ENCODE measurements at places on chromosomes 13 and 19.

GRCh38 chr13:43797159-43797558 lies 10.4 kb upstream of the ENOX1 start:
- no peak for DNase-seq

DNA sequence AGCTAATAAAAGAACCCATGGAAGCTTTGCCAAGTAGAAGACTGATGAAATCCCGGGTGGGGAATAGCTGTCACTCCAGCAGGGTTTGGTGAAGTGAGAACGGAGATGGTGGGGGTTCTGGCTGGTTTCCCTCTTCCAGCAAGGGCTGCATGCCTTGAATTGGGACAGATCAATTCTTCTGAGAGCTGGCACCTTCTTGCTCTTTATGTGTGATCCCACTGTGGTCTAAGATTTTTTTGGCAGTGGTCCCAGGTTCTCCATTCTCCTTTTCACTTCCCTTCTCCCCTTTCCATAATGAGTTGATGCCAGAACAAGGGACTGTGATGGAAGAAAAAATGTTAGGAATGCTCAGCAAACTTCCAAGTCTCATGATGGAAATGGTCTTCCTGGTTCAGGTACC lies 50.0 kb downstream of the TNFSF11 start:
- DNase-seq: no peak

DNA sequence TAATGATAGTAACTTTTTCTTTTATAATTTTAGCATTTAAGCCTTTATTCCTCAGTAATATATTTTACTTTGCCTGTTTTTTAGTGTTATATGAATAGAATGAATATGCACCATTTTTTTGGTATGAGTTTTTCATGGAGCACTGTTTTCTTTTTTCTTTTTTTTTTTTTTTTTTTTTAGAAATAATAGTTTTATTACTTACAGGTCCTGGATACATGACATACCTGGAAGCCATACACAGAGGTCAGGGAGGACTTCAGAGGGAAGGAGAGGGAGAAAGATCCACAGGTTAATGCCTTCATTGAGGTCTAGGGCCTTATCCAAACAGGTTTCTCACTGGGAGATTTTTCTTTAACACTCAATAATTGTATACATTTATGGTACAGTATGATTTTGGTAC lies 26.4 kb downstream of the KCTD4 start:
- no peak for DNase-seq

GRCh38 chr19:38583219-38583984 lies 34.4 kb downstream of the MAP4K1 start:
- no peak for DNase-seq

- DNase-seq: no peak
Measured at GRCh38 chr19:46622118-46622446, 2.8 kb downstream of the PTGIR start.

- no peak for DNase-seq
Measured at GRCh38 chr13:20798027-20798426, 24.3 kb upstream of the EEF1AKMT1 start.

GRCh38 chr19:41302624-41303351 lies 7.2 kb upstream of the CCDC97 start:
- no peak for DNase-seq

GRCh38 chr13:43861863-43862262 lies 17.7 kb downstream of the CCDC122 start:
- DNase-seq: no peak

DNA sequence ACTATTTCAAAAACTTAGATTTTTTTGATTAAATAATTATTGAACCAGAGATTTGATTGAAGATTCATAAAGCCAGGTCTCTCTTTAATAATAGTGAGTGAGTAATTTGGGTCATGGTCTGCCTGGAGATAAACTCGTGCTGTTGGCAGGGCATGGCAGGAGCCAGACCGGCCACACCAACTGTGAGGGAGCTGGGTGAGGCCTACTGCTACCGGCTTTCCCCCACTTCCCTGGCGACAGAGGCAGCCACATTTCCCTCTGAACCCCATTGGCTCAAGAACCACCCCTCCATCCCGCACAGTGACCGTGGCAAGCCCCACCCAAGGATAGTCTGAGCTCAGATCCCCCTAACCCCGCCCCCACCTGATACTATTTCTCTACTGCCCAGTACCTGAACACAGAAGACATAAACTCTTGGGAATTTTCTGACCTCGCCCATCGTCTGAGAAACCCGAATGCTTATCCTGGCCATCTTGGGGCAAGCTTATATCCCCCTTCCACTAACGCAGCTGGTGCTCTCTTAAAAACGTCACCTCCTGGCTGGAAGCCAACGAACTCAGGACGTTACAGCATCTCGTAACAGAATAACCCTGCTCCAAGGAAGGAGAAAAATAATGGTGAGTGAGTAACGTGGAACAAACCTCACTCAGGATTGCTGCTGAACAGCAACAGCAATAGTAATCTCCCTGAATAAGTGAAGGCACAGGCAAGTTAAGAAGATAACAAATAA lies 627.6 kb upstream of the PCDH9 start:
- no peak for DNase-seq

DNA sequence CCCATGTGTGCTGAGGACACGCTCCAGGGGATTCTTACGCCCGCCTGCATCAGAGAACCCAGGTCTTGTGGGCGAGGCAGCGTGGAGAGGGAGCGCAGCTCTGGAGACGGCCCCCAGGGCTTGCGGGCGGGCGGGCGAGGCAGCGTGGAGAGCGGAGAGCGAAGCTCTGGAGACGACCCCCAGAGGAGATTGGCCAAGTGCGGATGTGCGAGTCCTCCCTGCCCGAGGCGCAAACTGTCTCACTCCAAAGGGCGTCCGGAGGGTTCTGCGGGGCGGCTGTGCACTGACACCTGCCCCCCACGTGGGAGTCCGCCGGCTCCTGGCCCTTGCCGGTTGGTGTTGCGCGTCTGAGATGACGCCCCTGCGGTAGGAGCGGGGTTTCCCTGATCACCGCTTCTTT lies 39.8 kb downstream of the MCF2L start:
- no peak for DNase-seq

GRCh38 chr13:36207672-36208071 lies 6.7 kb downstream of the SOHLH2 start:
- DNase-seq: no peak

DNA sequence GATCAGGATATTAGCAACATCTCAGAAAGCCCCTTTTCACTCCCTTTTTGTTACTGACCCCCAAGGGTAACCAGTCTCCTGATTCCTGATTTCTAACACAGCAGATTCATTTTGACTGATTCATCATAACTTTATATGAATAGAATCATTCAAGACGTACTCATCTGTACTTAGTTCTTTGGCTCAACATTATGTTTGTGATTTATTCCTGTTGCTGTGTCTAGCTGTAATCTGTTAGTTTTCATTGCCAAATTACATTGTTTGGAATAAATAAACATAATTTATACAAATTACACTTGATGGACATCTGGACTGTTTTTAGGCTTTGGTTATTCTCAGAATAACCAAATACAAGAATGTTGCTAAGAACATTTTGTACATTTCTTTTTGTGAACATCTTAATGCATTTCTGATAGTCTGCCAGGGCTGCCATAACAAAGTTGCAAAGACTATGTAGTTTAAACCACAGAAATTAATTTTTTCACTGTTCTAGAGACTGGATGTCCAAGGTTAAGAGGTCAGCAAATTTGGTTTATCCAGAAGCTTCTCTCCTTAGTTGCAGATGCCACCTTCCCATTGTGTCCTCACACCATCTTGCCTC lies 62.8 kb upstream of the EDNRB start:
- DNase-seq: no peak

GRCh38 chr13:52383366-52383765 lies 22.6 kb downstream of the THSD1 start:
- no peak for DNase-seq

- no peak for DNase-seq
Measured at GRCh38 chr13:85095418-85096272, 703.6 kb downstream of the SLITRK6 start.

DNA sequence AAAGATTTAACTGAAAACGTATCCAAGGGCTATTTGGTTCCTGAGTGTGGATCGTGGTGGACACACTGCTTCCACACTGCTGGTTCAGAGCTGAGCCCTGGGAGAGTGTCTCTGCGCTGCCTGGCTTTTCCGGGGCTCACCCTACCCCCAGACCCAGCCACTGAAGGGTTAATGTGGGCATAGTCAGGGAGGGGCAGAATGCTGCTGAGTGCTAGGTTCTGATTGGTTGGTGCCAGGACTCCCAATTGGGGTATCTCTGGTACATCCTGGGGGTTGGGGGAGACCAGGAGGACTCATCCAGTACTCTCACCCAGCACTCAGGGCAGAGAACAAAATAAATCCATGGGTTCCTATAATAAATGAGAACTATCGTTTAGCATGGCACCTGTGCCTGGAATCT lies 142.3 kb downstream of the CACNA1A start:
- DNase-seq: no peak

DNA sequence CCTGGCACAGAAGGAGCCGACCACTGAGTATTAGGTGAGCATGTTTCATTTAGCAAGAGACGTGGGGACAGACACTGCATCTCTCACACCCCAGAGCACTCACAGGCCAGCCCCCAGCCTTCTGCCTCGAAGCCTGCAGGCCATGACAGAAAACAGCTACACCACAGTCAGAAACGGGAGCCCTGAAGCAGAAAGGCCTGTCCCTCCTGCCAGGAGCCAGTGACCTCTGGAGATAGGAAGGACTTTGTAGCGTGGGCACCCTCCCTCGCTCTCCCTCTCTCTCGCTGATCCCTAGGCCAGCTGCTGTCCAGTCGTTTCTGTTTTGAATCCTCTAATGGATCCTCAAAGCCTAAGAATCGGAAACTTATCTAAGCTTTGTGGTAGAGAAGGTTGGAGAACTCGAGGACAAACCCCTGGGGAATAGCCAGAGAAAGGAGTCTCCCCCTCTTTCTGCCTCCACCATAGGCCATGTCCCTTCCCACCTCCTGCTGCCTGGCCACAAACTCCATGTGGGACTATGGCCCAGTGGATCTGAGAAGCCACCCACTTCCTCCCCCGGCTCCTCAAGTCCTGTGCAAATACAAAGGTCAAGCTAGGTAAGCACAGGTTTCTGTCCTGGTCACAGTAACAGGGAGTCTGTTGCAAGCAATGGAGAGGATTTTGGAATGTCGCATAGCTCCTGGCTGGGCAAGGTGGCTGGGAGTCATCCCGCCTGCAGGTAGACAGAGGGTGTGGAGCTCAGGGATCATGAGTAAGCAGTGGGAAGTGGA lies 95.1 kb downstream of the NUFIP1 start:
- DNase-seq: no peak

GRCh38 chr19:29283366-29283765 lies 70.4 kb upstream of the UQCRFS1 start:
- no peak for DNase-seq

DNA sequence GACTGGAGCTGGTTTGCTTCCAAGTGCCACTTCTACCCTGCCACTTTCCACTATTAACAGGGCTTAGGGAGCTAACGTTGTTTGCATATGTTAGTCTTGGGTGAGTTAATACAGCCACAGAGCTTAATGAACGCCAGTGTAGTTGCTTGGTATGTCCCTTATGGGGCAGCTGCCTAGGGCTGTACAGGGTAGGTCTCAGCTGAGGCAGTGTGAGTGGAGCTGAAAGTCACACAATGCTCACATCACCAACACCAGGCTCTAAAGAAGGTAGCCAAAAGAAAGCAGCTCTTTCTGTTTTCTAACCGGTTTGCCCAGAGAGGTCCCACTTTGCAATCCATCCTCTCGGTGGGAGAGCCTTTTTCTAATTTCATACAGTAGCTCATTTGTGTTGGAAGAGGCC lies 186.2 kb downstream of the RGCC start:
- no peak for DNase-seq

DNA sequence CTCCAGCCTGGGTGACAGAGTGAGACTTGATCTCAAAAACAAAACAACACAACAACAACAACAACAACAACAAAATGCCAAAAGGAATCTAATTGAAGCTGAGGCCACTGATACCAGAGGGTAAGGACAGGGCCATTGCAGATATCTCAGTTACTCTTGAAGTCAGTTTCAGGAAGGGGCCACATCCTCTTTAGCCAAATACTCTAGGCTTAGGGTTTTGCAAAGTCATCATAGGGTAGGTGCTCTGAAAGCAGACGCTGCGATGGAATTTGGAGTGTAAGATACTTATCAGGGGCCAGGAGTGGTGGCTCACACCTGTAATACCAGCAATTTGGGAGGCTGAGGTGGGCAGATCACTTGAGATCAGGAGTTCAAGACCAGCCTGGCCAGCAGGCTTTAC lies 46.6 kb upstream of the UBAC2 start:
- no peak for DNase-seq

DNA sequence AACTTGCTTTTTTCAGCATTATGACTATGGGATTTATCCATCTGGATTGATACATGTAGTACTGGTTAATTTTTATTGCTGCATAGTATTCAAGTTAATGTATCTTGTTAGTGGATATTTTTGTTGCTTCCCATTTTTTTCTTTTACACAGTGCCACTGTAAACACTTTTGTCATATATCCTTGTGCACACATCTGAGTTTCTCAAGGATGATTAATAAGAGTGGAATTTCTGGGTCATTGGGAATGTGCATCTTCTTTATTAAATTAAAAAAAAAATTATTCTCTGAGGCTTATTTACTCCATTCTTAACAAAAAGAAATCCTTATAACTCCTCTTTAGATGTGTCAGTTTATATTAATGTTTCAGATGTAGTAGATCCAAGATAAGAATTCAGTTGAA lies 27.3 kb downstream of the B3GLCT start:
- DNase-seq: no peak

- no peak for DNase-seq
Measured at GRCh38 chr13:45339867-45340266, 1.1 kb downstream of the TPT1 start.

GRCh38 chr19:30649934-30650614 lies 277.9 kb downstream of the ZNF536 start:
- DNase-seq: no peak

- DNase-seq: no peak
Measured at GRCh38 chr13:87674247-87674738, 3.1 kb downstream of the SLITRK5 start.

DNA sequence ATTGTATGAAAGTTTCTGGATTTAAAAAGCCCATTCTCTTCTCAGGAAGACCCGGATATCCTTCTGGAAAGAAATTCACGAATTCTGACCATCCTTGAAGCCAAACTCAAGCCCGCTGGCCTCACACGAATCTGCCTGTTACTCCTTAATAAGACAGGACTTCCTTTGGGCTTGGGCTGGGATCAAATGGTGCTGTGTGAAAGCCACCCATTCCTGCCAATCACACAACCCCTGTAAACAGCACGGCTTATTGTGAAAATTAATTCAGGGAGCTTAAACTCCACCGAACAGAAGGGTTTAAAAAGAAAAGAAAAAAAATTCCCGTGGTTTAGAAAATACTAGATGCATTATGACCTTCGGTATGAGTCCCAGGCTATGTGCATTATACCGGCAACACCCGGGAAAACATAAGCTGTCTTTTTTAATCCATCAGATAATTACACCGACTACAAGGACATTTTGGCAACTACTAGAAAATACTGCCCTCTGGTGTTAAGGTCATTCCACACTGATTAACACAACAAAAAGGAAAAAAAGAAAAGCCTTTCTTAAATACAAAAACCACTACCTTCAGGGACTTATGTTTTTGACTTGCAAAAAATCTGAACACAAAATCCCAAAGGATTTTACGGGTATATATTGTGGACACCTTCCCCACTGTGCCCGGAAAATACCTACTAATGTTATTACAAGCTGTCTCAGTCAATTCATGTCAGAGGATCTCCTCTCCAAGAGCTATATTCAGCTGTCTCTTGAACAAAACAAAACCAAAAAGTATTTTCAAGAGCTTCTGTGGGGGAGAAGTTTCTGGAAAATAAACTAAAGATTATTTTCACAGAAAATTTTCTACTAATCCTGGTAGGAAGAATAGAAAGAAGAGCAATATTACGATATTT lies 76.0 kb upstream of the LSM14A start:
- no peak for DNase-seq

Measured in stimulated activated CD4-positive, alpha-beta T cell treated with anti-CD3 and anti-CD28 coated beads, Interleukin-1b, Interleukin-23, amount 100 ng/mL, for 1 hour (primary cell).